ENCODE measurements at places on chromosomes 3 and 15.

GRCh38 chr3:27723456-27723814 lies 1.3 kb upstream of the EOMES start:
- DNase-seq, result no peak

DNA sequence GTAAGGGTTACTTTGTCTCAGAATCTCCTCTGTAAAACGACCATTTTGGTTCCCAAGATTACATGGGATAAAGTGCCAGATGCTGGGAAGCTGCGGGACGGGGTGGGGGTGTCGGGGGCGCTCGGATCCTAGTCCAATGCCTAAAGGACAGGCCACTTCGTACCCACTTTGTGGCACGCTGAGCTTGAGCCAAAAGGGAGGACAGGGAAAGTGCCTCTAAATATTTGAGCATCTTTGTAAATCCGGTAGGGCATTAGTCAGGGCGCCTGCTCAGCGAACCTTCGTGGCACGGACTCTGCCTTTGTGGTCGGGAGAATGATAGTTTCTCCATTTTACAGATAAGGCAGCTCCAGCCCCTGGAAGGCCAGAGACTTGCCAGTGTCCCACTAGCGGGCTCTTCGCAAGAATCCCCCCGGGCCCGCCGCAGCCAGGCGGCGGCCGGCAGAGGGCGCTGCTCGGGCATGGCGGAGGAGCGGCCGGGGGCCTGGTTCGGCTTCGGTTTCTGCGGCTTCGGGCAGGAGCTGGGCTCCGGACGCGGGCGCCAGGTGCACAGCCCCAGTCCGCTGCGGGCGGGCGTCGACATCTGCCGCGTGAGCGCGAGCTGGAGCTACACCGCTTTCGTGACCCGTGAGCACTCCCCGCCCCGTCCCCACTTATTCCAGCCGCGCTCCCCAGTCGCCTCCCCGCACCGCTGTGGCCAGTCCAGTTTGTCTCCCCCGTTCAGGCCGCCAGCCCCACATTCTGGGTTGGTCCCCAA lies 1.8 kb downstream of the RCCD1 start:
- DNase-seq, result peak; percentile 59

DNA sequence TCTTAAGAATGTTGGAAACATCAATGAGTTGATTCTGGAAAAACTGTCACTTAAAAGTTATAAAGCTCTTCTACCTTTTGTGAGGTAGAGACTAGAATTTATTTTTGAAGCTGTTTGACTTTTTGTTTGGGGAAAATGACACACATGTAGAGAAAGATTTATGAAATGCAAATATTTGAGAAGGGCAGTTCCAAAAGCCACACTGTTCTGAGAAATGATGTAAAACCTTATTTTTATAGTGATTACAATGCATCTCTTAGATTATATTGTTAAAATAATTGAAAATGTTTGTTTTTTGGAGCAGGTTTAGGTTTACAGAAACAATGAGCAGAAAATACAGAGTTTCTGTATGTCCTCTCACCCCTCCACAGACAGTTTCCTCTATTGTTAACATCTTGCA lies 116.1 kb upstream of the CMC1 start:
- DNase-seq, result no peak

DNA sequence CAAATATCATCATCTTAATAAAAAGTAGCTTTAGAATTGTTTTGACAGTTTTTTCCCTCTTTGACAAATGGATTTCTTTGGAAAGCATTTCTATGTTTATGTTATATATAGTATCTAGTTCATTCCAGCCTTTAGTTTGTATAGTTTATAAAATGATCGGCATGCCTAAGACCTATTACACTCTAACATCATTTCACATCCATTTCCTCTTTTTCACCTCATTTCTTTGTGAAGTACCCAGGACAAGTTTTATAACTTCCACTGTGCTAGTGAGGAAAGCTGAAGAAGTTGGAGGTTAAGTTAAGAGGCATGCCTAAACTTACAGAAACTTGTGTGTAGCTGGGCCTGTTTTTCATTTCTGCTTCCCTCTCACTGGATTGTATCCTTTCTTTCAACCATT lies 178.4 kb downstream of the TP63 start:
- no peak for DNase-seq

DNA sequence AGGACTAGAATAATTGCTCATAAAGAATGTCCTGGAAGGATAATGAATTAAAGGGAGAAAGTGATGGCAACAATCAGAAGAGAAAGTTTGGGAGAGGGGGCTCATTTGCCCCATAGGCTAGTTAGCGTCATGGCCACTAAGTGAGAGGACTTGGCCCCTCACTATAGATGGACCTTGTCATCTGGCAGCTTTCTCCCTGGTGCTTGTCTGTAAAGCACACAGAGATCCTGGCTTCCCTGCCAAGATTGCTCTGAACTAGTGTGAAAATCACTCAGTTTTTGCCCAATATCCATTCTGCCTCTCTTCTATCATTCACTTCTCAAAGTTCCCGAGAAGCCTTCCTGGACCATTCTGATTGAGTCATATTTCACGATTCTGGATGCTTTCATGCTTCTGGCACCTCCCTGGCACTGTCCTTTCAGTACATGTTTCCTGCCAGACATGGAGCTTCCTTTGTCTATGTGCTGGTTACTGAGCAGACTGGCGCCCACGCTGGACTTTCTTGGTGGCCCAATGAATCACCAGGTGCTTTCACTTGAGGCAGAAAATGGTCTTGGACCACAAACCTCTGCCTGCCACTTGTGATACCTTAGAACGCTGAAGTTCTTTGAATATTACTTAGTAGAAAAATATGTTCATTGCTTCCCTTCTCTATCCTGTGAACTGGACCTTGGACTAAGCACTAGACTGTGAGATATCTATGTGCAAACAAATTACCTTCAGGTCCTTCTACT lies 709.6 kb upstream of the CFAP20DC start:
- peak; percentile 28 for DNase-seq

DNA sequence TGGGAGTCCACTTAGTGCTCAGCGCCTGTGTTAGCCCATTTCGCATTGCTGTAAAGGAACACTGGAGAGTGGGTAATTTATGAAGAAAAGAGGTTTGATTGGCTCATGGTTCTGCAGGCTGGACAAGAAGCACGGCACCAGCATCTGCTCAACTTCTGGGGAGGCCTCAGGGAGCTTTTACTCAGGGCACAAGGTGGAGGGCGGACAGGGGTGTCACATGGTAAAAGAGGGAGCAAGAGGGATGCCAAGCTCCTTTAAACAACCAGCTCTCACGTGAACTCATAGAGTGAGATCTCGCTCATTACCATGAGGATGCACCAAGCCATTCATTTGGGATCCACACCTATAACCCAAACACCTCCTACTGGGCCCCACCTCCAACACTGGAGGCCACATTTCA lies 181.4 kb upstream of the TLE3 start:
- no peak for DNase-seq

DNA sequence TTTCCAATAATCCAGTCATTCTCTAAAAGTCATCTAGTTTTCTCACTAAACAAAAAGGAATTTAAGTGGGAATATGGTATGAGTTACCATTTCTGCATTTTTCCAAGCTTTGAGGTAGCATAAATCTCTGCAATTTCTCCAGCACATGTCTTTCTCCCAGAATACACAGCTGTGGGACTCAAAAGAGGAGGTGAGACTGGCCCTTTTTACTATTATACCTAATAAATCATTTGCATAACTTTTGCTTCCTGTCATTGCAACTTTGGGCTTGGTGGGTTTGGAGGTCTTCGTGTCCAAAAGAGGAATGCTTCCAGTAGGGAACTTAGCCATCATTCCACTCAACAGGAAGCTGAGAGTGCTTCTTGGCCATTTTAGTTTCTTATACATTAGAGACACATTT lies 94.8 kb downstream of the FMN1 start:
- DNase-seq, result no peak

GRCh38 chr3:137762674-137763593 lies 1.2 kb upstream of the SOX14 start:
- no peak for DNase-seq

GRCh38 chr3:67617518-67617917 lies 36.9 kb downstream of the SUCLG2 start:
- no peak for DNase-seq

DNA sequence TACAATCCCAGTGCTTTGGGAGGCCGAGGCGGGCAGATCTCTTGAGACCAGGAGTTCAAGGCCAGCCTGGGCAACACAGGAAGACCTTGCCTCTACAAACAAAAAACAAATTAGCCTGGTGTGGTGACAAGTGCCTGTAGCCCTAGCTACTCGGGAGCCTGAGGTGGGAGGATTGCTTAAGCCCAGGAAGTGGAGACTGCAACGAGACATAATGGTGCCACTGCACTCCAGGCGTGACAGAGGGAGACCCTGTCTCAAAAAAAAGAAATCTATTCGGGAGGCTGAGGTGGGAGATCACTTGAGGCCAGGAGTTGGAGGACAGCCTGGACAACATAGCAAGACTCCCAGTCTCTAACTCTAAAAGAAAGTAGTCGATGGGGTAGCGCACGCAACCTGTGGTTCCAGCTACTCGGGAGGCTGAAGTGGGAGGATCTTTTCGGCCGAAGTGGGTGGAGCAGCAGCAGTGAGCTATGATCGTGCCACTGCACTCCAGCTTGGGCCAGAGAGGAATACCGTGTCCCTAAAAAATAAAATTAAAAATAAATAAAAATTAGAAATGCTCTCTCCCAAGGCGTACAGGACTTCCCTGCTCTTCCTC lies 775 bp downstream of the C3orf33 start:
- DNase-seq, result peak; percentile 18

- DNase-seq, result peak; percentile 66
Observed at GRCh38 chr3:189685860-189686259, 54.7 kb downstream of the TP63 start.

DNA sequence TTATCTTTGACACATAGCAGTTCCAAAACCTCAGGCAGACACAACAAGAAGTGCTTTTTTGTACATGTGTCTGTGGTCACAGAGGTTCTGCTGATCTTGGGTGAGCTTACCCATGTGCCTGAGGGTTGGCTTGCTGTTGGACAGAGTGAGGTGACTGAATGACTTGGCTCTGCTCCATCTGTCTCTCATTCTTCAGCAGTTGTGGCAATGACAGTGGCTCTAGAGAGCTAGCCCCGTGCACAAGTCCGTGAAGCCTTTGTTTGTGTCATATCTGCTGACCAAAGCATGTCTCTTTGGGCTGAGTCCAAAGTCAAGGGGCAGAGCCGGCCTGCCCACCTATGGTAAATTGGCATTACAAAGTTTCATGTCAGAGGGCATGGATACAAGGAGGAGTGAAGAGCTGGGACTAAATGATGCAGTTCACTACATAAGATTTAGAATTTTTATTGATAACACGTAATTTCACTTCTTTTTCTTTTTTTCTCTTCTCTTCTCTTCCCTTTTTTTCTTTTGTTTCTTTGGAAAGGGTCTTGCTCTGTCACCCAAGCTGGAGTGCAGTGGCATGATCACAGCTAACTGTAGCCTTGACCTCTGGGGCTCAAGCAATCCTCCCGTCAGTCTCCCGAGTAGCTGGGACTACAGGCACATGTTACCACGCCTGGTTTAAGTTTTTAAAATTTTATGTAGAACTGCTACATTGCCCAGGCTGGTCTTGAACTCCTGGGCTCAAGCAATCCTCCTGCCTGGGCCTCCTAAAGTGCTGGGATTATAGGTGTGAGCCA lies 77.9 kb downstream of the ITPR1 start:
- DNase-seq, result no peak

DNA sequence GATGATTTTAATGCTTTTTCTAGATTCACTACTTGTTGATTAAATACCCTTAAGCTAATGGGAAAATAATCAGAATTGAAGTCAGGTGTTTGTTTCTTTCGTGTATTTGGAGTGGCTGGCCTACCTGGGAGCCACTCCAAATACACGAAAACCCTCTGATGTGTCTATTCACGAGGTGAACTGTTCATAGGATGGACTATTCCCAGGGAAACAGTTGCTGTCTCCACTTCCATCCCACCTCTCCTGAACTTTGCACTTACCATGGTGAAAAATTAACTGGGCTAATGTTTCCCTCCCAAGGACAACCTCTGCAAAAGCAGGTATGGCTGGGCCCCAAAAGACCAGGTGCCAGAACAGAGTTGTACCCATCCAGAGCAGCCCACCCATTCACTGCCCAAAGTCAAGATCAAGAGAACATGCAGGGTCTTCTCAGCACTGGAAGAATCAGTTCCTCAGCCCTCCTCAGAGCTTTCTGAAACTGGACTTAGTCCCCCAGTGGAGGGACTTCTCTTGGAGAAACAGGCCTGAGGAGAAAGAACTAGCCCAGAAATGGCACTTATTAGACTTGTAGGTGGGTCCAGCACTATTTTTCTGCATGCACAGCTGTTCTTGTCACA lies 2.9 kb upstream of the SMAD3 start:
- no peak for DNase-seq

DNA sequence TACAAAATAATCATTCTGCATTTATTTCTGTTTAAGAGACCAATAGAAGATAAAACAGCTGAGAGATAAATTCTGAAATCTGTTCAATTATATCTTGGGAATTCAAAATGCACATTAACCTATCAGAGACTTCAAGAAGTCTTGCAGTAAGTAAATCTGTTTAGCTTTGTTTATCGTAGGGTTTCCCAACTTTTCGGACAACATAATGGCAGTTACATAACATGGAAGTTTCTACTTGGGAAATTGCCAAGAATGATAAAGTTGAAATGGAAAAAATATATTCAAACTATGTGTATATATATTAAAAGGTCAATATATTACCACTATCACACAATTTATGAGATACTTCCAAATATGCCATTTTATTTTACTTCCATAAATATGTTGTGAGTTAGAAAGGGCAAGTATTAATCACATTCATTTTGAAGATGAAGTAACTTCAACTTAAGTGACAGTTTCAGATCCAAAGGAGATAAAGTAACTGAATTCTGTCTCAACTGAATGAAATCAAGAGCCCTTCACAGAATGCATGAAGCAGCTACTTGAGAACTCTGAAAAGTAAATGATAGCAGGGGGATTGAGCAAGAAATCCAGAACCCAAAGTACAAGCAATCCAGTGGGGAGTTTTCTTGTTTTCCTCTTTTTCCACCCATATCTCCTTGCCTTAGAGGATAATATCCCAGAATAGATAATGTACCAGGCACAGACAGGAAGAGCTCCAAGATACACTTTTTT lies 108.8 kb downstream of the PLOD2 start:
- DNase-seq, result no peak

- DNase-seq, result peak; percentile 74
Observed at GRCh38 chr15:45635191-45635638, 386 bp downstream of the SQOR start.

- DNase-seq, result peak; percentile 27
Observed at GRCh38 chr15:77021803-77022381, 27.0 kb downstream of the PSTPIP1 start.

DNA sequence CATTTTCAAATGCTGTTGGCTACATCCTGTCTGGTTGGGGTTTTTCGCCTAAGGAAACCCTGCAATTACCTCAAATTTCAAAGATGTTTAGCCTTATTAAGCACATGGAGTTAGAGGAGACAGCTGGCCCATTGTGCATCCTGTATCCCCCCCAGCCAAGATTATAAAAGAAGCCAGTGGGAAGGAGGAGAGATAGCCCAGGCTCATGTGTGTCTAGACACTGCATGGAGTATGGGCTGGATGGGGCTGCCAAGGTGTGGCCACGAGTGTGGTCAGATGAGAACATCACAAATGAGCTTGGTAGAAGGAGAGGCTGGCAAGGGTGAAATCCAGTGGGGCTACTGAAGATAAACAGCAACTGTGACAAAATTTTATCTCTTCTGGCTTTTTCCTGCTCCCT lies 270.0 kb upstream of the TBC1D5 start:
- no peak for DNase-seq

GRCh38 chr15:50064673-50065072 lies 54.4 kb downstream of the ATP8B4 start:
- no peak for DNase-seq
